ENCODE measurements at places on chromosomes 16 and 17.

GRCh38 chr17:1473170-1473569 lies 17.1 kb upstream of the CRK start:
- DNase-seq = no peak

- DNase-seq = no peak
Observed at GRCh38 chr16:67156143-67156844, 3.4 kb downstream of the TRADD start.

- peak; percentile 79 for DNase-seq
Observed at GRCh38 chr17:78253946-78254672, 22.7 kb downstream of the TMEM235 start.

DNA sequence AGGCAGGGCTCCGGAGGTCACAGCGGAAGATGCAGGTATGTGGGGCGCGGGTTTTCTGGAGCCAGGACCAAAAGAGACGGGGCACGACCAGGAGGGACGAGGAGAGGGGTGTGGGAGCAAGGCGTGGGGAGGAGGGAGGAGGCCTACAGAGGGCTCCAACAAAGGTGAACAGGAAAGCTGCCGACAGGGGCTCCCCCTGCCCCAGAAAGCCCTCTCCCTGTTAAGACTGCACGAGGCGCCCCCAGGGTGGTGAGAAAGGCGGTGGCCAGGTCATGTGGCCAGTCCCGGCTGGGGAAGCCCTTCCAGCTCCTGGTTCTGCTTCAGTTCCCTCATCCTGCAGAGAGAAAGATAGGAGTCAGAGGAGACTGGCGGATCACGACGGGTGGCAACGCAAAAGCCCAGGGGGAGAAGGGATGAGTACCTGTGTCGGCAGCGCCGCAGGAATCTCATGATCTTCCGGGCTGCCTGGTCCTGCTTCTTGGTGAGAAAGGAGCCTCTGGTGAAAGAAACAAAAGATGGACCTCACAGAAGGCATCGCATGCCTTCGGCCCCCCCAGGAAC lies 949 bp upstream of the SPAG7 start:
- DNase-seq = no peak

DNA sequence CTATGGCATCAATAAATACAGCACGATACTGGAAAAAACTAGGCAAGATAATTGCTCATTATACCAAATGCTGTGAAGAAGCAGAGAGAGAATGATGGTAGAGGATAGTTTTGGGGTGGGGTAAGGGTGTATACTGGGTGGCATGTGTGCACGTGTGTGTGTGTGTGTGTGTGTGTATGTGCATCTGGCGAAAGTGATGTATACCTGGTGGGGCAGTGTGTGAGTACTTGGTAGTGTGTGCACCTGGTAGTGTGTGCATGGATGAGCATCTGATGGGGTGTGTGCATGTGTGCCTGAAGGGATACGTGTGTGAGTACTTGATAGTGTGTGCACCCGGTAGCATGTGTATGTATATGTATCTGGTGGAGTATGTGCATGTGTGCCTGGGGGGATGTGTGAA lies 347.3 kb downstream of the CPPED1 start:
- DNase-seq = no peak

GRCh38 chr16:8996891-8997290 lies 33.2 kb upstream of the USP7 start:
- no peak for DNase-seq

DNA sequence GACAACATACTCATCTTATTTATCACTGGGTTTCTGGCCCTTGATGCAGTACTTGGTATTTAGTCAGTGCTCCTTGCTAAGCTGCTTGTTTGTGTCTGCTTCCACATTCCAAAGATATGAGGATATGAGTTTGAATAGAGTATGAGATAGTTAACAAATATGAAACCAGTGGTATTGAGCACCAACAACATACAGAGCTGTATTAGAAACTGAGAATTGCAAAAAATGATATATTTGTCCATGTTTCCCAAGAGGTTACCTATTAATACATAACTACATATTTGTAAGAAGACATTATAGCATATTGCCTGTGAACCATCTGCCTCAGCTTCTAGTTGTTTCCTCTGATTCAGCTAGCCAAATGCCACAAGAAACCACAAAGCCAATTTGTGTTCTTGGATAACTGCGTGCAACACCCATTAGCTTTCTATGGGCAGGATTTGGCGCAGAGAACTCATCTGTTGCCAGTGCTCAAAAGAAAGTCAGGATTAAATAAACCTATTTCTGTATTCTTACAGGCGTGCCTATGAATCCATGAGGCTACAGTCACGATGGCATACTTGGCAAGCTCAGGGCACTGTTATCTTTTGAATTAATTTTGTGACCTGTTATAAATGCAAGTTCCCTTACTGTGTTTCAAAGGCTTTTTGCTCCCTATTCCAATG lies 194.4 kb downstream of the MAP2K6 start:
- no peak for DNase-seq

DNA sequence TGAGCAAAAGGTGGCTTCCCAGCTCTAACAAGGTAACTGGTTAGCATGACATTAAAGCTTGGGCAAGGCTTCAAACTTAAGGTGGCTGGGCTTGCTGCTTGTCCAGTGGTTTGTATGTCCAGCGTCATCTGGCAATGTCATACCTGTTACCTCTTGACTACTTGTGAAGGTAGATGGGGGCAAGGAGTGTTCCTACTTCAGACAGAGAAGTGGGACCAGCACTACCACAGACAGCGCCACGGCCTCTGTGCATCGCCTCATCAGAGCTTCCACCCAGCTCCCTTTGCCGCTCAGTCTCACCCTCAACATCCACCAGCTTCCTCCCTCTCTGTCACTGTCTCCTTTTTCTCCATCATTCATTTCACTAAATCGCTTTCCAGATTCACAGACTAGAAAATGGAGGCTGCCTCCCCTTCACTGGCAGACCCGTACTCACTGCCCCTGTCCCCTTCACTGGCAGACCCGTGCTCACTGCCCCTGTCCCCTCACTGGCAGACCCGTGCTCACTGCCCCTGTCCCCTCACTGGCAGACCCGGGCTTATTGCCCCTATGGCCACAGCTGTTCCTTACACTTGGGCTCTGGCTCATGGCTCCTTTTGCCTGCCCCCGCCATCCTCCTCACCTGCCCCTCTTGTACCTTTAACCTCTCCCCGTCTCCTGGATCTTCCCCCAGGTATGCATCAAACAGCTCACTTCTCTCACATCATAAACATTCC lies 14.8 kb downstream of the CYB5D2 start:
- no peak for DNase-seq

DNA sequence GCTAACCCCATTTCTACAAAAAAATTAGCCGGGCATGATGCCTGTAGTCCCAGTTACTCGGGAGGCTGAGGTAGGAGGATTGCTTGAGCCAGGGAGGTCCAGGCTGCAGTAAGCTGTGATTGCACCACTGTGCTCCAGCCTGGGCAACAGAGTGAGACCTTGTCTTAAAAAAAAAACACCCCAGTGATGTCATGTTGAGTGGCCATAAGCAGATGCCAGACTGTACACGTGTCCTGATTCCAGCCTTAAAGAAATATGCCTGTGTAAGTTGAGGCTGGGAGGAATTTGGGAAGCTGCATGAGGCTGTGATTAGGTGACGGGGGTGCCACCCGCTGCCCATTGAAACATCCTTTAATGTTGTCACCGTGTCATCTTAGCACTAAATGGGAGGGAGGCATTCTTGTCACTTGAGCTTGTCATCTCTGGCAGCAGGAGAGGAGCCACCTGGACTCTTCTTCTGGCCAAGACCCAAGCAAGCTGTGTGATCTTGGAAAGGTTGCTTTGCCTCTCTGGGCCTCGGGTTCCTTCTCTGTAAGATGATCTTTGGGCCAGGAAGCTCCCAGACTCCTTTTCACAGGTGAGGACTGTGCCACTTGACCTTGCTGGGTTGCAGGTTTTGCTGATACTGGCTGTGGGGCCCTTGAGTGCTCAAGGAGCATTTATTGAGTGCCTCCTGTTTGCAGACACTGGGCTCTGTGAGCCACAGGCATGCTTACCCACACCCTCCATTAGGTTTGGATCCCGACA lies 98.3 kb upstream of the CIBAR2 start:
- no peak for DNase-seq

DNA sequence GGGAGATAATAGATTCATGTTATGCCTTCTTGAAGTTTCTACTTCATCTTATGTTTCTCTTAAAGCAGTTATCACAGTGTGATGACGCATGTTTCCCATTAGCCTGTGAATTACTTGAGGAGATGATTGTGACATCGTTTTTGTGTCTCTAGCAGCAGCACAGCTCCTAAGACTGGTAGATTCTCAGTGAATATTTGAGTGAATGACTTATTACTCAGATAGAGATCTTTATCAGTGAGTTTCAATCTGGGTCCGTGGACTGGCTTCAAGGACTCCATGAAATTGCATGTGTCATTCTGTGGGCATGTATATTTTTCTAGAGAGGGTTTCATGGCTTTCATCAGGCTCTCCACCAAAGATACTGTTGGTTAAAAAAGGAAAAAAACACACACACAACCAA lies 29.9 kb downstream of the YPEL2 start:
- DNase-seq = no peak

- no peak for DNase-seq
Observed at GRCh38 chr17:2672026-2672425, 39.5 kb downstream of the CLUH start.

DNA sequence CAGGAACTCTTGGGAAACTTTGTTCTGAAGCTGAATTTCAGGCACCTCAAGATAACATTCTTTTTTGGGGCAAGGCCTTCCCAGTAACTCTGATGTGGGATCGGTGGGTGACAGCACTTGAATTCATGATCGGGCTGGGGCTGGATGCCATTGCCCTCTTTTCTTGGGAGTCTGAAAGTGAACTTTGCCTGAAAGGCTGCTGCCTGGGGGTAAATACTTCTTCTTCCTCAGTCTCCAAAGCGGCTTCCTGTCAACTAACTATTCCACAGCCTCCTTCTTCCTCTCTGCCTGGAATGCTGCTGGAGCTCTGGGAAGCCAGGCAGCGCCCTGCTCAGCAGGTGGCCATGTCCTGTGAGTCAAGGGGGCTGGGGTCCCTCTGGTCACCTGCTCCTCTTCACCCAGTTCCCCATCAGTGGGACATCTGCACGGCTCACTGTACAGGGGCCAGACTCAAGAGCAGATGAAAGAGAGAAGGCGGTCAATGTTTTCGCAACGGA lies 79.5 kb downstream of the WIPI1 start:
- DNase-seq = no peak

GRCh38 chr16:66203476-66203875 lies 163.0 kb upstream of the CDH5 start:
- DNase-seq = no peak

DNA sequence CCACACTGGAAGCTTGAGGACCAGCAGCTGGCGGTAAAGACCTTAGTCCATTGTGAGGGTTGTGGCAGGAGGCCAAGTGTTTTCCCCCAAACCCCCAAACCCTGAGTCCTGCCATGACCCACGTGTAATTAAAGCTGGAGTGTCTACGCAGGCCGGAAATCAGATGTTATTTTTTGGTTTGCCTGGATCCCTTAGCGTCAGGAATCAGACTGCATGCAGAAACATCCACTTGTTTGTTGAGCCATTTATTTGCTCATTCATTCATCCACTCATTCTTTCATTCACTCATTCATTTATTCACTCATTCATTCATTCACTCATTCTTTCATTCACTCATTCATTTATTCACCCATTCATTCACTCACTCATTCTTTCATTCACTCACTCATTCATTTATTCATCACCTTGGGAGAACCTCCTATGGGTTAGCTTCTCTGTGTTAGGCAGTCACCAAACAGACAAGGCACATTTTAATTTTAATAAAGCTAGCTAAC lies 313.1 kb downstream of the MAF start:
- no peak for DNase-seq

DNA sequence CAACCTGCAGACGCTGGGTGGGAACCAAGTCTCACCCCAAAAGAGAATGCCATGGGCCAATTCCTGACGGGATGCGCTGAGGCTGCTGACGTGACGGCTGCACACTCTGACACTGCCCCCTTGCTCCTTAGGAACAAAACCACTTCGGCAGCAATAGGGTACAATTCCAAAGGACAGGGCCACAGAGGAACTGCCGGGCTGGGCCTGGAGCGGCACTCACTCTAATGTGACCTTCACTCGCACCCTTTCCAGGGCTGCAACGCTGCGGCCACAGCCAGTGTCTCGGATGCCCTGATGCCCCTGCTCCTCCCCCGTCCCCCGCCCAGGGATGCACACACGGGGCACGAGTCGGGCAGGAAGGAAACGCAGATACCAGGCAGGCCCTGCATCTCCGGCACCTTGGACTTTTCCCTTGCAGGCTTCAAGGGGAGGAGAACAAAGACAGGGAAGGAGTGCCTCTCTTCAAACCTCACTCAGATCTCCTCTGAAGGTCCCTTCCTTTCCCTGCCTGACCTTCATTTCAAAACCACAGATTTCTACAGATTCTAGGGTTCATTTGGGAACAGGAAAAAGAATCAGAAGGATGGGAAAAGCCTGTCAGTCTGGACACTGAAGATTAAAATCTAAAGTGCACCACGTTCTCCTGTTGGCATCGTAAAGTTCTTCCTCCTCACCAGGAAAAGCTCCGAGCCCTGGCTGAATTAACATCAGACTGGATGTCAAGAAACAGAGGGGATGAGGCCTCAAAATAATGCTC lies 2.3 kb downstream of the PITPNA start:
- DNase-seq = no peak

DNA sequence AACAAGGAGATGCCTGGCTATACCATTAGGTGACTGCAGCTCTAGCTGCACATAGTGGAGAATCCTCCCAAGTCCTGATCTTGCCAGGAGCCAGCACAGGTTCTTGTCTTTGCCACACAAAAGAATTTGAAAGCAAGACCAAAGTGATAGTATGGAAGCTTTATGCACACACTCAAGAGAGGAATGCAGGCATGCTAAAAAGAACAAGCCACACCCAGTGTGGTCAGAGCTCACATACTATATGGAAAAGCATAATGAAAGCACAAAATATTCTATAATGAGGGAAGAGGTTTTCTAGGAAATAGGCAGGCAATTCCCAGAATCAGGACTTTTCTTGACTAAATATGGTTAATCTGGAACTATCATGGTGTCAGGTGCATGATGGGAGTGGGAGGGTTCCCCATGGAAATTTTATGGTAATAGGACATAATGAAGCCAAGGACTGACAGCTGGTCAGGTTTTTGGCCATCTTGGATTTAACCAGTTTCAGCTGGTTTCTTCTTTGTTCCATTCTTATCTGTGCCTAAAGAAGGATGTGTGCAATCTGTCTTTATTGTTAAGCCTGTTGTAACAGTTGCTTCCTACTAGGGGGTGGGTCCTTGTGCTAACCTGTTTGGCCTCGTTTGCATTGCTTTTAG lies 171.6 kb downstream of the ZNF18 start:
- no peak for DNase-seq

DNA sequence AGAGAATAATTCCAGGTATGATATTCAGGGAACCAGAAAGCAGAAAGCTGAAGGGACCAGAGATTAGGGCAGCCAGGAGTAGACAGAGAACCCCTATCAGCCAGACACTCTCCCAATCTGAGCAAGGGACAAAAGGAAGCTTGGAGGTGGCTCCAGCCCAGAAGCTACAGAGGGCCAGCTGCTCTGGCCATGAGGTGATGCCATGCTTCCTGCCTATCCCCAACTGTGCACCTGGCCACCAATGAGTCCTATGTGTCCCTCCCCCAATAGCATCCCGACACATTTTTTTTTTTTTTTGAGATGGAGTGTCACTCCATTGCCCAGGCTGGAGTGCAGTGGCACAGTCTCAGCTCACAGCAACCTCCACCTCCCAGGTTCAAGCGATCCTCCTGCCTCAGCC lies 30.0 kb downstream of the NSMCE1 start:
- no peak for DNase-seq

GRCh38 chr17:50110591-50111349 lies 15.6 kb downstream of the PDK2 start:
- DNase-seq = no peak
